ENCODE measurements at places on chromosomes 7 and 10.
A peak's percentile ranks its signal among the peaks of the same experiment; 100 is the strongest.

DNA sequence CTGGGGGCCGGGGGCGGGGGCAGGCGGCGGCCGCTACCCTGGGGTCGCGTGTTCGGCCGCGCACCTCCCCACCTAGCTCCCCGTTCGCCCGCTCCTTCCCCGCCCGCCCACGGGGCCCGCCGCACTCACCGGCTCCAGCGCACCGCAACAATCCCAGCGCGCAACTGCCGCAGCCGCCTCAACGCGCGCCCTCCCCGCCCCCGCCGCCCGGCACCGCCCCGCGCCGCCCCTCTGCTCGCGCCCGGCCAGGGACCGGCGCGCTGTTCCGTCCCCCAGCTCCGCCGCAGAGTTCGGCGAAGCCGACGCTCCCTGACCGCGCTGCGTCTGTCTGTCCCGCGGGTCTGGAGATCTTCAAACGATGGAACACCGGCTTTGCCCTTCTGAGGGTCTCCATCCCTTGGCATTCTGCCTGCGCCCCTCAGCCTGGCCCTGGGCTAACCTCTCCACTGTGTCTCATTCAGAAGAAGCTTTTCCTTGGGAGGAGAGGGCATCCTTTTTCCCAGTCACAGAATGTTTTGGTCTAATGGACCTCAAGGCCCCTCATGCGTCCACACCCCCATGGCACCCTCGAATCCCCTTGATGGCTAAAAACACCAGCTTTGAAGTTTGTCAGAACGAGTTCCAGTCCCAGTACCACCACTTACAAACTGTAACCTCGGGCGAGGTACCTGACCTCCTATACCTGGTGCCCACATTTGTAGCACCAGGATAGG is at the start of gene NT5C2:
Gene NT5C2 (minus strand): TSS at position 166 of the 713 bp plus-strand sequence. CDS start 18,314 bp downstream, outside the sequence.
- DNase-seq: peak; percentile 66

- no peak for DNase-seq
These were observed 275.0 kb upstream of the BMPER start for GRCh38 chr7:33630359-33630758.

DNA sequence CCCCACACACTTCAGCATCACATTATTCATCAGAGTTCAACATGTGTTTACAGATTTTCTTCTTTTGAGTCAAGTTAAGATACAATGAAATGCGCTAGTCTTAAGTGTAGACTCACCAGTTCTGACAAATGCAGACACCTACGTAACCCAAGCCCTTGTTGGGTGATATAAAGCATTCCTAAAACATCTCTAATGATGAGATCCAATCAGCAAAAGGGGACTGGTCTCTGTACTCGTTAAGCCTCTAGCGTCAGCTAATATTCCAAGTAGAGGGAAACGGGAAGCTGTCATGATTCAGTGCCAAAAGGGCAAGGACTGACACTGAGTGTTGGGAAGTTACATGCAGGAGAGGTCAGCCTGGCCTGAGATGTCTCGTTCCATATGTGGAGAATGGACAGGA is 38.7 kb upstream of the TRIL start:
- no peak for DNase-seq

GRCh38 chr10:5314840-5315239 is 49.9 kb upstream of the UCN3 start:
- DNase-seq: no peak

GRCh38 chr7:2195400-2196246 is 37.1 kb downstream of the MAD1L1 start:
- no peak for DNase-seq

DNA sequence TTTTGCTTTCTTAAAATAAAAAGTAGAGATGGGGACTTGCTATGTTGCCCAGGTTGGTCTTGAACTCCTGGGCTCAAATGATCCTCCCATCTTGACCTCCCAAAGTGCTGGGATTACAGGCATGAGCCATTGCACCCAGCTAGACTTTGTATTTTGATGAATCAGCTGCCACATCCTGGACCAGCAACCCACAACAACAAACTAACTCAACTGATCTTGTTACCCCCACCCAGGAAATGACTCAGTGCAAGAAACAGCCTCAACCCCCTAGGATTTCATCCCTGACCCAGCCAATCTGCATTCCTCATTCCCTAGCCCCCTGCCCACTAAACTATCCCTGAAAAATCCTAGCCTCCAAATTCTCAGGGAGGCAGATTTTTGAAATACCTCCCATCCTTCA is 123.8 kb downstream of the IPMK start:
- no peak for DNase-seq

DNA sequence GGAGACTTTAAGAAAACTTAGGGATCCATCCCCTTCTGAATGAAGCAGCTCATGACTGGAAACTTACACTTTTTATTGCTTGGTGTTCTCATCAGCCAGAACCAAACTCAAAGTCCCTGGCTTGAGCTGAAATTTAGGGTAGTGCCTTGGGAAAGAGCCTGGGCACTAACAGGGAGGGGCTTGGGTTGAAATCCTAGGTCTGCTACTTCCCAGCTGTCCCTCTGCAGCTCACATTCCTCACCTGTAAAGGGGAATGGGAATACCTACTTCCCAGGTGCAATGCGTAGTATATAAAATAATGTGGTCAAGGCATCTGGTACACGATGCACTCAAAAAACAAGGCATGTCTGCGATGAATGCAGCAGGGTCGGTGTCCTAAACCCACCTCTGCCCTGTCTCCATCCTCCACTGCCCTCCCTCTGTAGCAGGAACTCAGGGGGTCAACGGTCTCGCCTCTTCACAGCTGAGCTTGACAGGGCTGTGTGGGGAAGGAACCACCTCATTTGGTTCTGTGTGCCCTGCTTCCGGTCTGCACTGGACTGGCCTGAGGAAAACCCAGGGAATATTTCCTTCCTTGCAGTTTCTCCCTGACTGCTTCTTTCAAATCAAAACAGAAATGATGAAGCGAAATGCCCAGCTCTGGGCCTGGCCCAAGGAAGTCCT is 80.0 kb downstream of the COBL start:
- DNase-seq: no peak

GRCh38 chr7:131900785-131901287 is 344.4 kb upstream of the PODXL start:
- no peak for DNase-seq

GRCh38 chr10:120788771-120789170 is 62.4 kb upstream of the WDR11 start:
- DNase-seq: no peak

DNA sequence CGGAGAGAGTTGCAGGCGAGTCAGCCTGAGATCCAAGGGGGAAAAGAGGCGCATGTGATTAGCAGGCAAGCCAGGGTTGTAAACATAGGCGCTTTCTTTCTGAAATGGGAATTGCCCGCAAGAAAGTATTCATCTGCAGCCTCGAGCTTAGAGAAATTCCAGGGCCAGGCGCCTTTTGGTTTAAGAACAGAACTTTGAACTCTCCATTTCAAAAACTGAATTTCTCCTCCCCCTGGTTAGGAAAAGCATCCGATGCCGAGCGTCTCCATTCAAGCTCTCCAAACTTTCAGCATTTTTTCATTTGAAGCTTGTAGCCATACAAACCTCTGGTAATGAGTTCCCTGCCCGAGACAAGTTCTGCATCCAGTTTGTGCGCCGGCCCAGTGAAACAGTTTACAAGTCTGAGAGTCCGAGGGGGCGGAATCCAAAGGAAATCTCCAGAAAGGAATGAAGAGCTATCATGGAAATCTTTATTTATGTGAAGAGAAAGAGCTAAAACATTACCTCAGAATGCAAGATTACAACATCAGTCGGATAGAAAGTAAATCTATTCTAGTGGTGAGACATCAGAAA is 69.9 kb downstream of the FAM204A start:
- DNase-seq: no peak

- no peak for DNase-seq
These were observed 29.7 kb downstream of the HTRA1 start for GRCh38 chr10:122490786-122491680.

- no peak for DNase-seq
These were observed 42.8 kb downstream of the AP5Z1 start for GRCh38 chr7:4818000-4818794.

DNA sequence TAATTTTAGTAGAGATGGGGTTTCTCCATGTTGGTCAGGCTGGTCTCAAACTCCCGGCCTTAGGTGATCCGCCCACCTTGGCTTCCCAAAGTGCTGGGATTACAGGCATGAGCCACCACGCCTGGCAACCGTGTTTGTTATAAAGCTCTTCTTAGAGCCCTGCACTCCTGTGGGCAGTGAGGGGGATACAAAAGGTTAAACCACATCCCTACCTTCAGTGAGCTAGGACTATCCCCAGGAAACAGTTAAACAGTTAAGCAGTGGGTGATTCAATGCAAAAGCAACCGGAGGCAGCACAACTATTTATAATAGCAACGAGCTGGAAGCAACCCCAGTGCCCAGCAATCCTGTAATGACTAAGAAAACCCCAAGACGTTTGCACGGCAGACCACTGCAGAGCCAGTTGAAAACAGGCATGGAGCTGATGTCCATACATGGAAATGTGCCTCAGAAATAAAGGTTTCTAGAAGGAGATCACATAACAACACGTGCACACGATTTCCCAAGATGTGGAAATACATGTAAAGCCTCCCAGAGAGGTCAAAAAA is 107.2 kb upstream of the LYZL2 start:
- DNase-seq: no peak

- no peak for DNase-seq
These were observed 980.1 kb downstream of the KCNMA1 start for GRCh38 chr10:76657337-76658012.

DNA sequence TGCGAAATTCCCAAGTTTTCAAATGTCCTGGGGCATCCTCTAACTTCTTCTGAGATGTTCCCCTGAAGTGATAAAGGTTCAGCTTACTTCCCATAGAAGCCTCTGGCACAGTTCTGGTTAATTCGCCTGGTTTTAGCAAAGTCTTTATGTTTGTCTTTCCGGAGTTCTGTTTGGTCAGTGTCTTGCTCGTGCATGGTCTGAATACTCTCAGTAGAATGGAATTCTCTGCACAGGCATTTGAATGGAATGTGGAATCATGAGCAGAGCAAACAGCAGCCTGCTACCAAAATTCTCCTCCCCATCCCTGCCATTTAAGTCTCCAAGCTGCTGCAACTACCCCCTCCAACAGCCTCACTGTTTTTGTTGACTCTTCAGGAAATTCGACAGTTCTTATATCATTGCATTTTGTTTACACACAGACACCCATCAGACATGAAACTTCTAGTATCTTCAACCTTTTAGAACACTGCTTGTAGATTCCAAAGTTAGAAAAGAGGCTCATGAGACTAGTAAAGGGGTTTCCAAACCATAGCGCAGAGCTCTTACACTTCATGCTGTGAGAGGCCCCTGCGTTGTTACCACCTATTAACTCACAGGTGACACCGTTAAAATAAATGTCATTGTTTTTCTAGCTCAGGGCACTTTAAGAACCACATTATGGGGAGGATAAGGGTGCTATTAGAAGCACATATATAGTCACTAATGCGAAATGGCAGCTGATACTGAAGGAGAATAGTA is 129.7 kb downstream of the PLCE1 start:
- DNase-seq: no peak

GRCh38 chr10:103783681-103784080 is 71.7 kb downstream of the SH3PXD2A start:
- no peak for DNase-seq
